ENCODE measurements at places on chromosomes 13 and 19.

- DNase-seq = no peak
Observed at GRCh38 chr19:33805840-33806433, 9.3 kb downstream of the KCTD15 start.

DNA sequence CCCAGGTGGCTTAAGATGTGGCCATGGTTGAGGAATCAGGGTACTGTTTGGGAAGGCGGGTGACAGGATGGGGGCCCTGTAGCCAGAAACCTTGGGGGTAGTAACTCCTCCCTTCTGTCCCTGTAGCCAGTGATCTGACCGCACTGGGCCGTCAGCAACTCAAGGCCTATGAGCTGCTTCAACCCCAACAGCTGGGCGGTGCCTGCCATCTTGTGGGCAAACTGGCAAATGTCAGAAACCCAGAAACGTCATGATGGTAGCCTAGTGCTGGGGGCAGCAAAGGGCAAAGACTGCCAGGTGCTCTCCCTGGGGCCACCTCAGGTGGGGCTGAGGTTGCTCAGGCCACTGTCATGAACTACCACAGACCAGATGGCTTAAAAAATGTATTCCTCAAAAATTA, 3.5 kb downstream of the COPE start:
- peak; percentile 80 for DNase-seq

- peak; percentile 42 for DNase-seq
Observed at GRCh38 chr13:113762538-113762937, 3.5 kb downstream of the TMEM255B start.

- no peak for DNase-seq
Observed at GRCh38 chr13:21106089-21106488, 44.7 kb upstream of the LATS2 start.

DNA sequence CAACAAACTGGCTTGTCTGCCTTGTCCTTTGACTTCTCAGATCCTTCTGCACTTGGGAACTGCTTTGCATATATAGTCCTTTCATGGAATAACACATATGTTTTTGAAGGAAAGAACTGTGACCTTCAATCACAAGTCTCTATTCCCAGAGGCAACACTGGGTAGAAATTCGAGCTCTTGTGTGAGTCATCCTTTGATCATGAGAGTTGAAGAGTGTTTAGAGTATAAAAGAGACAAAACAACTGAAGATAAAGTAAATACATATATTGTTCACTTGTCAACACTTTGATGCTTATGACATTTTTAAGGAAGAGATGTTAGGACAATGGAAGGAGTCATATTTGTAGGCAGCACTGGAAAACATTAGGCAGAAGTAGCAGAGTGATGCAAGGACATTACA, 5.2 kb upstream of the OR7A5 start:
- no peak for DNase-seq

GRCh38 chr13:110685305-110686020, 20.5 kb downstream of the CARS2 start:
- no peak for DNase-seq

DNA sequence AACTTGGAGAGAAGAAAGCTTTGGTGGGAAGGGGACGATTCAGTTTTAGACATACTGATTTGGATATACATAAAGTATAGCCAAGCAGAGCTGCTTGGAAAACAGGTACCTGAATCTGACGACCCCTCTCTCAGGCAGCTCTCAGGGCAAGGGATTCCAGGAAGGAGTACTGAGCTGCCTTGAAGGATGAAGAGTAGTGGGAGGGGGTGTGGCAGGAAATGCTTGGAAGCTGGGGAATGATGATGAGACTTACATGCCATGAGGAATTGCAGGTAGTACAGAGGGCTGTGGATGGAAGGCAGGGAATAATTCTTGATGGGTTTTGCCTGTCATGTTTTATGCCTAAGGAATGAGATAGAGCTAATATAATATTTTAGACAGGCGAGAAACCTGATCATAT, 38.7 kb downstream of the HTR2A start:
- DNase-seq = no peak

- DNase-seq = no peak
Observed at GRCh38 chr13:90120026-90120425, 1227.5 kb upstream of the MIR17HG start.

- peak; percentile 92 for DNase-seq
Observed at GRCh38 chr19:47778049-47778953, at the start of gene SELENOW. Gene SELENOW (plus strand): TSS chr19:47778703. CDS start chr19:47778786, 83 bp downstream.

DNA sequence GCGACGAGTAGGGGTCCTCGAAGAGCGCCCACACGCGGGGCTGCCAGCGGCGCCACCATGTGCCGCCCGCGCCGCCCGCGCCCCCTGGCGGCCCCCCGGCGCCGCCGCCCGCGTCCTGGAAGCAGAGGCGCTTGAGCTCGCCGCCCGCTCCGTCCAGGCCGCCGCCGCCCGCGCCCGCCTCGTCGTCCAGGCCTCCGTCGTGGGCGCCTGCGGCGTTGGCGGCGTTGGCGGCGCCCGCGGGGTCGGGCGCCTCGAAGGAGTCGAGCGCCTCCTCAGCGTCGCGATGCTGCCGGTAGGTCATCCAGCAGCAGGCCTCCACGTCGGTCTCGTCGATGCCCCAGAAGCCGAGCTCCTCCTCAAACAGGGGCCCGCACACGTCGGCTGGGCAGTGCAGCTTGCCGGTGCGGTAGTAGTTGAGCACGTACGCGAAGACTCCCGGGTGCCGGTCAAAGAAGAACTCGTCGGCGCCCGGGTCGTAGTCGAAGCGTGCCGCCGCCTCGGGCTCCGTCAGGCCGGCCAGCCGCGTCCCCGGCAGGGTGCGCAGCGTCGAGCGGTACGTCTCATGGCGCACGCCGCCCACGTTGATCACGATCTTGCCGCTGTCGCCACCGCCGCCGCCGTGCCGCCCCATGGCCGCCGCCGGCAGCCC, 829 bp downstream of the KCNC3 start:
- DNase-seq = peak; percentile 83

GRCh38 chr13:26946684-26947343, 186.2 kb upstream of the GPR12 start:
- no peak for DNase-seq

DNA sequence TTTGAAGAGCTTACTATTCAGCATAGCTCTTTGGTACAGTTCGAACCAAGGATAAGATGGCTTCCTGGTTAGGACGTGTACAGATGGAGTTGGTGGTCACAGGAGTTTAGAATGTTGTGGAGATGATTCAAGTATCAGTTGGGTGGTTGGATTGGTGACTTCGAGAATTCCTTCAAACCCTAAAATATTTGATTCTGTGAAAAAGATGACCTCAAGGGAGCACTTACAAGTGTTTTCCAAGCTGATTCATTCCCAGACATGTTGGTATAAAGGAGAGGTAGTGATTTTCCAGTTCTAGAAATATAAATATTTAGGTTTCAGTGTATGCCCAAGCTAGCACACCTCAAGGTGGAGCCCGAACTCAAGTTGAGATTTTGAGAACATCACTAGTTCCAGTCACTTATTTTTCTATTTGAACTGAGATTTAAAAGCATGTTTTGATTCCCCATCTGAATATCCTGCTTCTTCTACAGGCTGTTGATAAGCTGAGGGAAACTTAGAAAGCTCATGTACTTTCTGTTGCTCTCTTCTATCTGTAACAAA, 306.1 kb downstream of the DCT start:
- DNase-seq = no peak

DNA sequence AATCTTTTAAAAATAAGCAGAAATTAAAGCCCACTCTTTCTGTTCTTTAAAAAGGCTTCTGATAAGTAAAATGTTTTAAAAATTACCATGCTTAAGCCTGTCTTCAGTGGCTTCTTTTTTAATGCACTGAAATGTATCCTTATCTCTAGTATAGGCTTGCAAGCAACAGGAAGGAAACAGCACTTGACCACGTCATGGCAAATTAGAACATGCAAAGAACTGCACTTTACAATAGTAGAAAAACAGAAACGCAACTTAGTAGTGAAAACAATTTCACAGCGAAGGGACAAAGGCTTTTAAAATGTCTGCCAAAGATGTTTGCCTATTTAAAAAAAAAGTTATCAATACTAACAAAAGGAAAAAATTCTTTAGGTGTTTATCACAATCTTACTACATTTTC, 36.3 kb downstream of the ELF1 start:
- no peak for DNase-seq

GRCh38 chr13:96746886-96747285, 247.4 kb downstream of the OXGR1 start:
- no peak for DNase-seq

DNA sequence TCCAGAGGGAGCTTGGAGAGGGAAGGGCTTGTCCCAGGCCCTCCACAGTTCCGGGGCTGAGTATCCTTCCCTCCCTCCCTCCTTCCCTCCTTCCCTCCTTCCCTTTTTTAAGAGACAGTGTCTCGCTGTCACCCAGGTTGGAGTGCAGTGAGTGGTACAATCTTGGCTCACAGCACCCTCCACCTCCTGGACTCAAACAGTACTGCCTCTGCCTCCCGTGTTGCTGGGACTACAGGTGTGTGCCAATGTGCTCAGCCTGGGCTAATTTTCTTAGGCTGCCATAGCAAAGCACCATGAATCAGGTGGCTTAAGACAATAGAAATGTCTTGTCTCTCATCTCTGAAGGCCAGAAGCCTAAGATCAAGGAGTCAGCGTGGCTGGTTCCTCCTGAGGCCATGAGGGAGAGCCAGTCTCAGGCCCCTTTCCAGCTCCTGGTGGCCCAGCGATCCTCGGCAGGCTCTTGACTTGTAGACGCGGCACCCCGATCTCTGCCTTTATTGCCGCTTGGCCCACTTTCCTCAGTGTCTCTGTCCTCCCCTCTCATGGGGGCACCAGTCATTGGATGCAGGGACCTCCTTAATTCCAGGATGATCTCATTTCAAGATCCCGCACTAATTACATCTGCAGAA, 47.5 kb downstream of the CRTC1 start:
- DNase-seq = no peak

GRCh38 chr13:101092985-101093384, 323.3 kb downstream of the NALCN start:
- no peak for DNase-seq

DNA sequence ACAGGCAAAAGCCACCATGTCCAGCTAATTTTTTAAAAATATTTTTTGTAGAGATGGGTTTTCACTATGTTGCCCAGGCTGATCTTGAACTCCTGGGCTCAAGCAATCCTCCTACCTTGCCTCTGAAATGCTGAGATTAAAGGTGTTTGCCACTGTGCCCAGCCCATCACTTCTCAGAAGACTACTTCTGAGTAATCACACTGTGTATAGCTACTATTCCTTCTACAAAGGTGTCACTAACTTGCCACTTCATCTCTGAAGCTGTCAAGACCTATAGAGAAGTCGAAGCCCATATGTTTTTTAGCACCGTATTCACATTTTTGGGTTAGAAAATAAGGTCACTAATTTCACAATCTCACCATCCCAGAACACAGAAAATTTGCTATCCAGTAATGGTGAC, 36.0 kb upstream of the FNDC3A start:
- no peak for DNase-seq

GRCh38 chr13:40155201-40155600, 499.7 kb downstream of the COG6 start:
- DNase-seq = no peak

- DNase-seq = peak; percentile 83
Observed at GRCh38 chr13:20945952-20946383, 43.4 kb upstream of the XPO4 start.

DNA sequence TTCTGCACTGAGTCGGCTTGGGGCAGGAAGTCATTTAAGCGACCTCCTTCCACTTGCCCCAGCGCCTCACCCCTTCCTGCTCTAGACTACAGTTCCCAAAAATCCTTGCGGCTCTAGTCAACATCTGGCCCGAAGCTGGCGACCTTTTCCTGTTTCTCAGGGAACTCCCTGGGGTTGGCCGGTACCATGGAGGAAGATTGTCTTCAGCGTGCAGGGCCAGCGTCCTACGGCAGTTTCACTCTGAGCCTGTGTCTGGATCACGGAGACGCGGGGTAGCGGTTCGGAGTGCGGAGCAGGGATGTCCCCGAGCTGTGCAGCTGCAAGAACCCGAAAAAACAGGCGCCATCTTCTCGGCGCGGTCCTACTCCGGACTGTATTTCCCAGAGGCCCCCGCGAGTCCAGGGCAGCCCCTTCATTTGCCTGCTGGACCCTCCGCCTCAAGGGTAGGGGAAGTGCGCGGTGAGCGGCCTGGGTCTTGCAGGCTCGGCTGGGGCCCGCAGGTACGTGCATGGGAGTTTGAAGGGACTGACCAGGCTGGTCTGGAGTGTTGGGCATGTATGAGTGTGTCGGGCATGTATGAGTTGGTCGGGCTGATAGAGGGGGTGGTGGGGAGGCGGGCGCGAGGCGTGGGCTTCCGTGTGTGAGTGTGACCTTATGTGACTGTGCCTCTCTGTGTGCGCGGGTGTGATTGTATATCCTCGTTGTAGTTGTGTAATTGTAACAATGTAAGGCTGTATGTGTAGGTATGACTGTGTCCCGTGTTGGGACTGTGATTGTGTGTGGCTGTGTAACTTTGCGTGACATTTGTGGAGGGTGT, at the start of gene ZNF383:
Gene ZNF383 (plus strand): TSS at position 440 of the 817 bp plus-strand sequence. CDS start 12,240 bp downstream, outside the sequence.
- DNase-seq = peak; percentile 95

- DNase-seq = no peak
Observed at GRCh38 chr19:18494267-18494607, 27.6 kb downstream of the ELL start.

Data from posterior vena cava (tissue), 2 donors.